ENCODE measurements at places on chromosomes 16 and 17.

DNA sequence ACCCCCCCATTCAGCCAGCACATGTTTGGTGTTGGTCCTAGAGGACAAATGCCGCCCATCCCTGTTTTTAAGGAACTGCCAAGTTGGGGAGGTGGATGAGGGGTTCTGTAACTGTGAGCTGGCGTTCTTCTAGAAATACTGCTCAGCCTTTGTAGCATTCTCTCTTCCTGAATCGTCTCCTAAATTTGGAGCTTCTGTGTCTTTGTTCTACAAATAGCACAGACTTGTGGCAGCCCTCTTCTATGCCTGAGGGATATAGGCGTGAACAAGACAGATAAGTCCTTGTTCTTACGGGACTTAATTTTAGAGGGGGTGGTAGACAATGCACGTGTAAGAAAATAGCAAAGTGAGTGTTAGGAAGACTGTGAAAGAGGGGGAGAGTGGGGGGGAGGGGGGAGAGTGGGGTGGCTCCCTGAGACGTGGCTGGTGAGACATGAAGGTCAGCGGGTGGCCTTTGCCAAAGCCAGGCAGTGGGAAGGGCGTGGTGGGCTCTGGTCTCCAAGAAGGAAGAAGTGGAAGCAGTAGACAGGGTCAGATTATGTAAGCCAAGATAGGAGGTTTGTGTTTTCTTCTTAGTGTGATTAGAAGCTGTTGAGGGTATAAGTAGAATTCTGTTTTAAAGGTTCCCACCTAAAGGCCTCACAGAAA is 9.9 kb downstream of the MFSD11 start:
- DNase-seq = no peak
- H3K4me1 ChIP-seq = no peaks in the 10 kb centered on the region
- H3K27me3 ChIP-seq = no peaks in the 10 kb centered on the region
- H3K4me3 ChIP-seq = no peak overlapping the region
- H3K27ac ChIP-seq = peak overlapping the region; percentile 78
- peaks cover 37% of the 10 kb centered on the region for H3K36me3 ChIP-seq

- no peaks in the 10 kb centered on the region for H3K4me1 ChIP-seq
- H3K36me3 ChIP-seq = no peaks in the 10 kb centered on the region
- no peak overlapping the region for H3K4me3 ChIP-seq
- H3K27me3 ChIP-seq = no peaks in the 10 kb centered on the region
- no peak overlapping the region for H3K27ac ChIP-seq
Observed at GRCh38 chr16:29720703-29721102, 25.1 kb downstream of the C16orf54 start.

DNA sequence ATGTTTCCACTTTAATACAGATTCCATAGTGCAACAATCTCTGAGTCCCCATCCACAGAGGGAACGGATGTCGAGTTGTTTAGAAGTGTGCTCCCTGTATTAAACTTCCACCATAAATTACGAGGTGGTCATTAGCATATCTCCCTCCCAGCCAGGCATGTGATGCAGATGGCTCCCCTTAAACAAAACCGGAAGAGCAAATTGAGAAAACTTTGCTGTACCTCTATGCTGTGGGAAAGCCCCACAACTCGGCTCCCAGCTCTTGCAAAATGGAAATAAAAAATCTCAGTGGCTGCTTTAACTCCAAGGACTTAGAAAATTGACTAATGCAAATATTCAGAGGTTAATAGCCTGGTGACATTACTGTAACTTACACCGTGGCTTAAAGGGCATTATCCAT is 290.9 kb downstream of the MAF start:
- no peak overlapping the region for H3K4me3 ChIP-seq
- no peak overlapping the region for H3K27ac ChIP-seq
- no peak for DNase-seq
- no peaks in the 10 kb centered on the region for H3K4me1 ChIP-seq
- H3K36me3 ChIP-seq = no peaks in the 10 kb centered on the region

DNA sequence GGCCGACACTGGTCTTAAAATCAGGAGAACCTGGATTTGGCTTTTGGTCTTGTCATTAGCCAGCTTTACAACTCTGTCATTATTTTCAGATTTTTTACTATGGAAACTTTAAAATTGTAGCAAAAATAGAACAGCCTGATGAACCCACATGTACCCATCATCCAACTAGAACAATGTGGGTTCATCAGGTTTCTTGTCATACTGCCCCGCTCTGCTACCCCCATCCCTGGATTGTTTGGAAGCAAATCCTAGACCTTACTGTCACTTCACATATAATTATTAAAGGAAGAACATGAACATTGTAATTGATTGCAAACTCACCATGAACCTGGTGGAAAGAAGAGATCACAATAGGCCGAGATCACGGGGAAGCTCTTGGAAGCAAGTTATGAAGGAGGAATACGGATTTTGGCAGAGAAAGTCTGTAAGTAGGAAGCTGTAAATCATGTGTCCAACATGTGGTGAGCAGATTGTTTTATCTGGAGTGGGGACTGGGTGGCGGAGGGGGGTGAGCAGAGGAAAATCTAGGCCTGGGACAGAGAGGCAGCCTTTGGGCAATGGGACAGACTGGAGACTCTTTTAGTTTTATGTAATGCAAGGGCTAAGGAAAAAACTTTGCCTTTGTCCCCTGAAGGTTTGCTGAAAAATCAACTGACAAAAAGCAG is 67.0 kb downstream of the PITPNC1 start:
- peaks cover 62% of the 10 kb centered on the region for H3K4me1 ChIP-seq
- H3K4me3 ChIP-seq = no peak overlapping the region
- H3K27me3 ChIP-seq = no peaks in the 10 kb centered on the region
- peak overlapping the region; percentile 87 for H3K27ac ChIP-seq
- DNase-seq = no peak

- H3K27ac ChIP-seq = no peak overlapping the region
- H3K4me1 ChIP-seq = no peaks in the 10 kb centered on the region
- no peaks in the 10 kb centered on the region for H3K27me3 ChIP-seq
- no peaks in the 10 kb centered on the region for H3K36me3 ChIP-seq
Observed at GRCh38 chr16:72357910-72358309, 186.0 kb upstream of the PMFBP1 start.

- peak overlapping the region; percentile 98 for H3K27ac ChIP-seq
- no peak overlapping the region for H3K4me3 ChIP-seq
- no peaks in the 10 kb centered on the region for H3K27me3 ChIP-seq
- H3K36me3 ChIP-seq = peaks cover 14% of the 10 kb centered on the region
- no peak for DNase-seq
Observed at GRCh38 chr16:66917741-66918140, 944 bp downstream of the CDH16 start.

DNA sequence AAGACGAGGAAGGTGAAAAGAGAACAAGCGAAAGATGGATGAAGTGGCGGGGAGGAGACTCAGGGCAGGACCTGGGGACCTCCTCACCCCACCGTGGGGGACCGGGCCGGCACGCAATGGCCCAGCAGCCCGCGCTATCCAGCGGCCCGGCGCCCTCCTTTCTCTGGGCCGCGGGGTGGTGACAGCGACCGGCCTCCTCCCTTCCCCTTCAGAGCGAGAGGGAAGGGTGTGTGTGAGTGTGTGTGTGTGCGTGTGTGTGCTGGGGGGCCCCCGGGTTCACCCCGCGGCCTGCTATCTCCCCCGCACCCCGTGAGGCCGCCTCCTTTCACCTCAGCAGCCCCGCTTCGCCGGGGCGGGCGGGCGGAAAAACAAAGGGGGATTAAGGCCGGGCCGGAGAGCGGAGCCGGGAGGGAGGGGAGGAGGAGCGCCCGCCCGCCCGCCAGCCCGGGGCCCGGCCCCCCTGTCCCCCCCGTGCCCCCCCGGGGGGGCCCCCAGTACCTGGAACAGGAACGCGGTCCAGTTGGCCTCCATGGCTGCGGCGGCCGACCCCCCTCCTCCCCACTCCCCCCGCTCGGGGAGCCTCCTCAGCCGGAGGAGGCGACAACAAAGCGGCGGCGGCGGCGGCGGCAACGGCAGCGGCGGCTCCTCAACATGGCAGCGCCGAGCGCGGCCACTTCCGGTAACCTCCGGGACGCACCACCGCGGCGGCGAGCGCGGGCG is at the start of gene VEZF1:
Gene VEZF1 (minus strand): TSS at position 674 of the 720 bp plus-strand sequence. CDS start 143 bp downstream, at position 531.
- H3K27me3 ChIP-seq = no peaks in the 10 kb centered on the region
- H3K4me3 ChIP-seq = peak within 1 kb of the TSS; percentile 87
- peaks cover 57% of the 10 kb centered on the region for H3K4me1 ChIP-seq
- DNase-seq = no peak
- H3K36me3 ChIP-seq = no peaks in the 10 kb centered on the region
- peak within 1 kb of the TSS; percentile 99 for H3K27ac ChIP-seq

DNA sequence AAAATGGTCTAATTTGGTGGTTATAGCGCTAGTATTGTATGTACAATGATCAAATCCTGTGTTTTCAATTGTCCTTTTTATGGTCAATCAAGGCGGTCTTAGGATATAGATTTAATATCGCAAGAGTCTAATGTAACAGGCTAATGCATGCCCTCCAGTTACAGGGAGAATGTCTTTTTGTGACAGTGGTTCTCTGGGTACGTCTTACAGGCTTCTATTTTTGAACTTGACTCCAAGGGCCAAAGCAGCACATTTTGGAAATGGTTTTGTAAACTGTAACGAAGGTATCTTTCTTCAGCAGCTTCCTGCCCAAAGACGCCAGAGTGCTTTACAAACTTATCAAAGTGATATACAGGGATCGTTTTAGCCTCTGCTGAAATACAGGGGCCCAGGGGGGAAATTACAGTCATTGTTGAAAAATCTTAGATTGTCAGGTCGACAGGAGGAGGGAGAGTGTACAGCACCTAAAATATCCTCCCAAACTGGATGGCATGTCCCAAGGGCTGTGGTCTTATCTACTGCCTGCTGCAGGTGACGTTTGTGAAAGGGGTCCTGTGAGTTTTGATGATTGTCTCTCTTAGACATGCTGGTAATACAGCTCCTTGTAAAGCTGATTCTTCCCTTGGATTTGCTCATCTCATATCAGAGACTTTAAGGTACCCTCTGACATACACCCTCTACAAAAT is 288.5 kb downstream of the CDH13 start:
- no peak overlapping the region for H3K4me3 ChIP-seq
- no peaks in the 10 kb centered on the region for H3K4me1 ChIP-seq
- H3K27ac ChIP-seq = no peak overlapping the region

DNA sequence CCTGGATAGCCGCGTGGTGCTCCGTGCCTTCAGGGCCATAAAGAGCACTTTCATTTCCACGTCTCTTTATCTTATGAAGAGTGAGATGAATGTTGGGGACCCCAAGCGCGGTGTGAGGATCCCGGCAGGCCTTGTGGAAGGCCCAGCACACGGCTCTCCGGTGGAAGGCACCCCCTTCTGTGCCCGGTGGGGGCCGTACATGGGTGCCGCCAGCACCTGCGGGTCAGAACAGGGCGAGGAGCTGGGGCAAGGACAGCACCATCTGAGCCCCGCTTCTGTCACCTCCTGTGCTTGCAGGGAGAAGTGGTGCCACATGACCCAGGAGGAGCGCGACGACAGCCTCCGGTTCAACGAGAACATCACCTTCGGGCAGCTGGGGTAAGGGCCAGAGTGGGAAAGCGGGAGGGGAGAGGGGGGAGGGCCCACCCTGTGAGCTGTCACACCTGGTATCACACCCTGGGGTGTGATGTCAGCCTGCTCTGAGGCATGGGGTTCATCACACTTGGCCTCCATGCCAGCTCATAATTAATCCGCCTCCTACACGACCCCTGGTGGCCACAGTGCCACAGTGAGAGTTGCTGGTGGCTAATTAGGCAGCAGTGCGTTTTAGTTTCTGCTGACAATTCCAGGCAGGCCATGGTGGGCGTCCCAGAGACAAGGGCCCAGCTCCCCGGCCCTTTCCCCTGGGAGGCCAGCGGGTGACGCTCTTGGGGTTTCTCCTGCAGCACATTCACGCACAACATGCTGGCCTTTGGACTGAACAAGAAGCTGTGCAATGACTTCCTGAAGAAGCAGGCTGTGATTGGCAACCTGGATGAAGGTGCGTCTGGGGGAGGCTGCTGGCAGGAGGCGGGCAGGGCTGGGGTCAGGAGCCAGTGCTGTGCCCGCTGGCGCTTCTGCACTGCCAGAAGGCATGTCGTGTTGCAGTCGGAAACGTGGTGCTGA is 25.7 kb downstream of the CIBAR2 start:
- no peaks in the 10 kb centered on the region for H3K4me1 ChIP-seq
- no peak overlapping the region for H3K4me3 ChIP-seq
- no peak overlapping the region for H3K27ac ChIP-seq
- DNase-seq = peak; percentile 80

DNA sequence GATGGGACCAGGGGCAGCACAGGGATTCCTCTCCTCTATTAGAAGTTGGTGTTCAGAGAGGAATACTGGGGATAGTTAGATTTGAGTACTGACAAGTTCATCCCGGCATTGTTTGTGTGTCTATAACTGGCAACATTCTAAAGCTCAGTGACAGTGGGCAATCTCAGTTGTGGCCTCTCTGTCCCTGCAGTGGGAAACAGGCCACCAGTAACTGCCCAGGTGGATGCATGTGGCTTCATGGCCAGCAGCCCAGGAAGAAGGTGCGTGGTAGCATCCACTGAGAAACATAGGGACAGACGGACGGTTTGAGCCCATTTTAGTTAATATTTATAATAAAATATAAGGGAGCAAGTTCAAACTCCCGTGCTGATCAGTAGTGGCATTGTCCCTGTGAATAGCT is 51.5 kb downstream of the B9D1 start:
- no peaks in the 10 kb centered on the region for H3K27me3 ChIP-seq
- H3K4me3 ChIP-seq = no peak overlapping the region
- DNase-seq = no peak

DNA sequence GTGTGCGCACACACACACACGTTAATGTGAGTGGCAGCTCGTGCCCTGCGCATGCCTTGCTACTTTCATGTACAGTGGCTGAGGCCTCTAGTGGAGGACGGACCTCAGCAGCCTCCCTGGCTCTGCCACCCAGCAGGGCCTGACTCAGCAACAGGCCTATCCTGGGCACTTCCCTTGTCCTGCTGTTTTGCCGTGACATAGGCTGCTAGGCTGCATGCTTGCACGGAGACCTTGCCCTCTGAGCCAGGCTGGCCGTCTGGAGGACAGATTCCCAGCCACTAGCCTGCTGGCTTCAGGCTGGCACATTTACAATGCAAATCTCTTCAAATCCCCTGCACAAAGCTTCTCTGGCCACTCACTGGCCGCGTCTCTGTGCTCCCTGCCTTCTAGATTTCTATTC is 9.5 kb downstream of the RNF213 start:
- no peak overlapping the region for H3K4me3 ChIP-seq
- H3K27me3 ChIP-seq = no peaks in the 10 kb centered on the region
- H3K27ac ChIP-seq = no peak overlapping the region
- H3K36me3 ChIP-seq = peaks cover 27% of the 10 kb centered on the region

DNA sequence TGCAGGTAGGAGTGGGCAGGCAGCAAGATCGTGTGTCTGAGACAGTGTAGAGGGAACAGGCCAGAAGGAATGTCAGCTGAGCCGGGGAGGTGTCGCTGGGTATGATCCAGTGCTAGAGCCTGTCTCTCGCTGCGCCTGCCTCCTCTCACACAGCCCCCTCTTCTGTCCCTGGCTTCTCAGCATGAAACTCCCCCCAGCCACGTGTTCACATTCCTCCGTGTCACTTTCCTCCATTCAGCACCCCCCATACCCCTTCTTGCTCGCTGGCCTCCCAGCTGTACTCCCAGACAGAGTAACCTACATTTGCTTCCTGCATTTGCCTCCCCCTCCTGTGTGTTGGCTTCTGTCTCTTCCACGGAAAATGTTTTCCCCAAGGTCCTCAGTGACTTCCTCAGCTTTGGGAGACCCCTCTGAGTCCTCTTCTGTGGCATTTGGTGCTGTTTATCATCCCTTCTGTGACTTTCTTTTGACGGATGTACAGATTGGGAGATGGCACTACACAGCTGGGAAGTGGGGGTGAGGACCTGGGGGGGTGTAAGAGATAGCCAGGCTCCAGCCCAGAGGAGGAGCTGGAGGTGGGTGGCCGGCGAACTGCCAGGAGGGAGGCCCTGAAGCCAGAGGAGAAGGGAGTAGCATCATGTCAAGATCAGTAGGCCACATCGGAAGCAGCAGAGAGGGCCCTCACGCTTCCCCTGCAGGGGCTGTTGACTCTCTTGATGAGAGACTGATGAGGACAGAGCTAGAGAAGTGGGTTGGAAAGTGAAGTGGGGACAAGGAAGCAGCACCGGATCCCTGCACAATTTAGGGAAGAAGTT is 19.2 kb downstream of the SGF29 start:
- peak overlapping the region; percentile 85 for H3K27ac ChIP-seq
- H3K4me3 ChIP-seq = no peak overlapping the region

Data from right atrium auricular region (tissue), 2 donors.